ENCODE measurements at places on chromosomes 1 and 21.

DNA sequence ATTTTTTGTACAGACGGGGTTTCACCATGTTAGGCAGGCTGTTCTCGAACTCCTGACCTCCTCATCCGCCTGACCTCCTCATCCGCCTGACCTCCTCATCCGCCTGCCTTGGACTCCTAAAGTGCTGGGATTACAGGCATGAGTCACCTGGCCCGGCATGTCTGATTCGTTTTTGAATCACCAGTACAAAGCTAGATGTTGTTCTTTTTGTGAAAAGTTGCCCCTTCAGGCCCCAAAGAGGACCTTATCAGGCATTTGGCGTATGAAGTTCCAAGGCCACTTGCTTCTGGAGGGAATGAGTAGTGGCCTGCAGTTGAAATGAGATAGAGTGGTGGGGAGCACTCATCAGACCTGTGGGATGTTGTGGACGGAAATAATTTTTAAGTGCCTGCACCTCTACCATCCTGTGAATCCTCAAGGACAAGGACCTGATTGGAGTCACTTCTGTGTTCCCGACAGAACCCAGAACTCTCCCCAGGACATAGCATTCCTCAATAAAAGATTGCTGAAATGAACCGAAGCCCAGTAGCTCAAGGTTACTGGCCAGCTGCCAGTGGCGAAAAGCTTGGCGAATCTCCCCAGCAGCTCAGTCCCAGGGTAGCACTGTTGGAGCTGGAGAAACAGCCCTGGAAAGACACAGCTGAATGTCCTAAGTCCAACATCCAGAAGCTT lies 50.1 kb downstream of the NDUFS5 start:
- peak; percentile 67 for DNase-seq

DNA sequence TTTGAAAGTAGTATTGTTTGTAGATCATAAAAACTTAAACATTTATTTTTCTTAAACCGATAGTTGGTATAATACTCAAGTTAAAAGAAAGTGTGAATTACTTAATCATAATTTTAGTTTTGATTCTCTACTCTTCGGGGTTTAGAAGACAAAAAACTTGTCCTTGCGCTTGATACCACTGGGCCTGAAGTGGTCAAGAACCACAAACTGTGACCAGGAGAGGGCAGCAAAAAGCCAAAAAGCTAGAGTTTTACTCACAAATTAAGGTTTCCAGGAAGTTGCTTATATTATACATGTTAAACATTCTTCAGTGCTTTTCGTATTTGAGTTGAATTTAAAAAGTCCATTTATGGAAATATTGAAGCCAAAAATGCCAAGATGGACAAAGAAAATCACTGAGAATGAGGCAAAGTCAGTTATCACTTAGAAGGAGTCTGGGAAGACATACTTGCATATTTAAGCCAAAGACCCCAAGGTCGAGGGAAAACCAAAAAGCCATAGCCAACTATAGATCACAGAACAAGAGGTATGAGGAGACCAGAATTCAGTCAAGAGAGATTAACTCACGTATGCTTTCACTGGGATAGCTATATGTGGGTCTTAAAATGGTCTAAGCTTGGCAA lies 34.2 kb downstream of the EFCAB7 start:
- peak; percentile 43 for DNase-seq

- DNase-seq = peak; percentile 20
Observed at GRCh38 chr1:68725001-68725752, 228.3 kb upstream of the DEPDC1 start.

DNA sequence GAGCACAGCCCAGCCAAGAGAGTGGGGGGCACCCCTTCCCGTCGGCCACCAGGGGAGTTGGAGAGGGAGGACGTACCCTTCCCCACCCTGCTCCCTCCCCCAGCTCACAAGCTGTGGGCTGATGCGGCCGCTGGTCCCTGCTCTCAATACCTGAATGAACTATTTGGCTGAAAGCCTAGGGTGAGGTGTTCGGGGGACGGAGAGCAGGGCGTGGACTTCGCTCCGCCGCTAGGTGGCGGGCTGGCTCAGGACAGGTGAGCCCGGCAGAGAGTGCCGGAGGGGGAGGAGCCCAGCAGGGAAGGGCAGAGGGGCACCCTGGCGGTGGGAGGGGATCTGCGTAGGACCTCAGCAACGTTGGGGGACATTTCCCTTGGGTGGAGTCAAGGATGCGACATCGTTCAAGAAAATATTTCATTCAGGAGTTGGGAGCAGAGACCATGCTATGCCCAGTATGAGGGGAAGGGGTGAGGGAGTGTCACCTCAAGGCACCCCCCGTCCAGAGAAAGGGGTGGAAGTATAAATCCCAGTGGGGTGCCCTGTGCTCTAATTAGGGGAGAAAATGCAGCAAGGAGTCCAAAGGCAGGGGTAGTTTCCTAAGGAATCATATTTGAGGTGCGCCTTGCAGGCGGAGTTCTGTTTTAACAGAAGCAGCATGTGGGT lies 12.0 kb upstream of the RHBG start:
- DNase-seq = peak; percentile 33

DNA sequence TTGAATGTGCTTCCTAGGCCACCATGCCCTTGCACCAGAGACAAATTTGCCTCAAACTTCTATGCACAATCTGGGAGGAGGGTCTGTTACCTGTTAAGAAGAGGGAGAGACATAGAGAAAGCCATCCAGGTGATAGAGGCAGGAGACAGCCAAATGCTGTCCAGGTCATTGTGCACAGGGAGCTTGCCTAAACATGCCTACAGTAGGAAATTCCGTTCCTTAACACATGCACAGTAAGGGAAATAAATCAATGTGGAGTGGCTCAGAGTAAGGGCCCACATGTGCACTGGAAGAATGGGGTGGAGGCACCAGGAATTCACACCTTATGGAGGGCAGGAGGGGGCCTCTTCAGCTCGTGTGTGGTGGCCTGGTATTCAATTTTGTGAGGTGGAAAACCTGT lies 19.5 kb upstream of the CREG1 start:
- no peak for DNase-seq

DNA sequence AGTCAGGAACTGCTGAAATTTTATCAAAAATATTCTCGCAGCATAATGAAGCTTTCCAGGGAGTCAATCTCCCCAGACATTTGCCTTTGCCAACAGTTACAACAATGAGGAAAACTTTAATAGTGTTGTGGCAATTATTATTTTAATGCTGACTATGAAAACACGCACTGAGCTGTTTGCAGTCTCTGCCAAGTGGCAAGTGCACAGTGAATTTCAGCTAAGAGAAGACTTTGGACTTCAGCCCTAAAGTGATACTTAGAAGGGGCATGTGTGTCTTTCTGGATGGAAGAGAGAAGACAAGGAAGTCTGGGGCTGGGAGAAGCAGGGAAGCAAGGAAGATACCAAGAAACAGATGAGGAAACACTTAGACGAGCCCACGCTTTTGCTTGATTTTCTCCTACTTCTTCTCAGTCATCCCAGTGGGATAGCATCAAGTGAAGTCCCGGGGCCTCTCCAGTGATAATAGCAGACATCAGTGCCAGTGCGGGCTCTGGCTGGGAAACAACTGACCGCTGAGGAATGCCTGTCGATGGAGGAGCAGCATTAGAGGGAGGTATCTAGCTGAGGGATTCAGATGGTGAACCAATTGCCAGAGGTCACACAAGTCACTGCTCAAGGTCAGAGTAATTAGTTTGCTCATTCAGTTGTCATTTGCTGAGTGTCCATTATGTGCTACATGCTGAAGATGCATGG lies 196.3 kb downstream of the TTLL7 start:
- no peak for DNase-seq

- no peak for DNase-seq
Observed at GRCh38 chr1:25443030-25443699, 12.5 kb downstream of the MACO1 start.

DNA sequence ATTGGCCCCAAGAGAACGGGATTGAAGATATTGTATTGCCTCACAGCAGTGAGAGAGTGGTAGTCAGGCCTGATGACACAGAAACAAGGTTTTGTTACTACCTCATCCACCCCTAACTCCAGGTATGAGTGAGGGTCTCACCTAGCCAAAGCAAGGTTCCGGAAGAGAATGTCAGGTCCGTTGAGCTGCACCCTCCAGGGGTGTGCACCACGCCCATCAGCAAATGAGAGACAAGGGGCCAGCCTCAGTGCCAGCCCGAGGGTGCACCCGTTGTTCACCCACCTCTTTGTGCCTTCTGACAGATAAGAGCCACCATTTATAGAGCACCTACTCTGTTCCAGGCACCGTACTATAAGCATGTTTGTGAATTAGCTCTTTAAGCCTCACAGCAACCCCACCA lies 121.9 kb upstream of the IPO9 start:
- DNase-seq = no peak

GRCh38 chr1:218376722-218377121 lies 31.6 kb downstream of the TGFB2 start:
- DNase-seq = peak; percentile 68

DNA sequence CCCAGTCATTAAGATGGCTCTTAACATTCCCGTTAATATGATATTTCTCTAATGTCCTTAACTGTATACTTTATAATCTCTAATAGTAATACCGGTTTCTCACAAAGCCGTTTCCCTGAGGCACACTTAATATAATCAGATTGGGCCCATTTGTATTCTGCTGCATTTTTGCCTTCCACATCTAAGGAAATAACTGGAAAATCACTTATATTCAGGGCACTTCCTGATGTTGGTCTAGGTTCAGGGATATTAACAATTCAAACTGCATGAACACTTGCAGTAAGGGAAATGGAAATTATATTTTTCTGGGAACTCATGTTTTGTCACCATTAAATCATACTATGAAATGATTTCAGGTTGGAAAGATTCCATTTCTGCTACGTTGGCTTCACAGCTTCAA lies 119.8 kb downstream of the TPR start:
- DNase-seq = no peak

GRCh38 chr1:24641646-24642151 lies 1.4 kb upstream of the SRRM1 start:
- DNase-seq = no peak

DNA sequence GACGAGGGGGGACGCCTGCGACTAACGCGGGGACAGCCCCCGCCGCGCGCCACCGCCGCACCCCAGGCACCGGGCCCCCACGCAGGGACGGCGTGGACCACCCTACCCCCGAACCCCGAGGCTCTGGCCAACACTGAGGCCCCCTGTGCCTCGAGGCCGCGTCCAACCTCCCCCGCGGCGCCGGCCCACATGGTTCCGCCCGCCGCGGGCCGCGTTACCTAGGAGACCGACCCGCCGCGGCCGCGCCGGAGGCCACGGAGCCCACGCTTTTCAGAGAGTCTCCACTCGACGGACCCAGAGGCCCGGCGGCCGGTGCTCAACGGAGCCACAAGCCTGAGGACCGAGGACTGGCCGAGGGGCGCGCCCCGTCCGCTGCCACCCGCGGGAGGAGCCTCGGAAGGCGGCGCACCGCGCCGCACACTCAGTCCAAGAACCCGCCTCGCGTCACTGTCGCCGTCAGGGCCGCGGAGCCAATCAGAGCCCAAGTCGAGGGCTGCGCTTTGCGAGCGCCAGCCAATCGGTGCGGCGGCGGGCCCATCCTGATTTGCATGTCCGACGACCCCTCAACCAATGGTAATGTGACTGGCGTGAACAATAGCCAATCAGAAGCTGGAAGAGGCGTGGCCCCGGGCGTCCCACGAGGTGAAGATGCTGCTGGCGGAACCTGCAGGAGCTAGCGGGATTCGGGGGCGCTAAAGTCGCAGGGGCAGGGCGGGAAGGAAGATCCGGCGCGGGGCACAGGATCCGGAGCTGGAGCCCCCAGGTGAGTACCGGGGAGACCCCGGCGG lies at the start of gene NPHP4:
NPHP4 (minus strand) TSS at position 400 of the 788 bp plus-strand sequence. CDS start 6,136 bp downstream, outside the sequence.
- peak; percentile 99 for DNase-seq

GRCh38 chr1:1665815-1666251 lies 7.0 kb upstream of the CDK11B start:
- no peak for DNase-seq

DNA sequence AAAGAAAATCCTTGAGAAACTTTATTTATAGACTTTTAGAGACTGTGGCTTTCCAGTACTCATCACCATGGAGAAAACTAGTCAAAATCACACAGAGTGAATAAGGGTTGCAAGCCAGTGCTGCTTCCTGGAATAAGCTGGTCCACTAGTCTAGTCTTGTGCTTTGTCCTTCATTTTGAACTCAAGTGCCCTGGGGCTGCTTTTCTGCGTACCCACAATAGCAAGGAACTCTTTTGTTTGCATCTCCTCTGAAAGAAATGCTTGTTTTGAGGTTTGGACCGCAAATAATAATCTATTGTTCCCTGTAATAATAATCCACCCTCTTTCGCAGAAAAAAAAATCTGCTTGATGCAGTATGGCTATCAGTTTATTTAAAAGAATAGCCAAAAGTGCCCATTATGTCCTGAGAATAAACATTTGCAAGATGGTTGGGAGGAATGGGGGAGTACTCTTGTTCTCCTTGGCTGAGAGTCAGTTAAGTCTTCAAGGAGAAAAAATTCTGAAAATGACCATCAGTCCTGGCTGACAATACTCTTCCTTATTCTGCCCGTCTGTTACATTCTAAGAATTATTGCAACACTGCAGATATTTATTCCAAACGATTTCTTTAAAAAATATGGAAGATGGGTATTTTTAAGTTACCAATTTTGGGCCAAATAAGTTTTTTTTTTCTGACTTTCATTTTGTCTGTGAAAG lies 41.9 kb downstream of the MPZL1 start:
- peak; percentile 25 for DNase-seq

GRCh38 chr1:10217748-10218441 lies 7.5 kb downstream of the KIF1B start:
- DNase-seq = peak; percentile 86

- no peak for DNase-seq
Observed at GRCh38 chr21:25462517-25462971, 144.7 kb downstream of the MRPL39 start.

DNA sequence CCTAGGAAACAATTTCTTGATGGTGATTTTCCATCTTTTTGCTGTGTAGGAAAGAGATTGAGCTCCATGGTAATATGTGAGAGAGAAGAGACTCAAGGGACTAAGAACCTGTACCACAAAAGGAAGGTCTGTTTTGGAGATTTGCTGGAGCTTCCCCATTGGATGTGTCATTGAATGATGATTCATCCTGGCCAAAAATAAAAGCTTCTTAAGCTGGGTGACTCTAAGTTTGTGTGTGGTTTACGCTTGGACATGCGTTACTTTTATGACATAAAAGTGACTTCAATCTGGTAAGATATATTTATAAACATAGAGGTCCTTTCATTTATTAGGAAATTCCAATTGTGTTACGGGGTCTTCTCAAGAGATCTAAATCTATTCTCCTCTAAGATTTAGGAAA lies 17.4 kb upstream of the IL19 start:
- DNase-seq = peak; percentile 85

- no peak for DNase-seq
Observed at GRCh38 chr1:39680751-39681150, 8.8 kb upstream of the NT5C1A start.

DNA sequence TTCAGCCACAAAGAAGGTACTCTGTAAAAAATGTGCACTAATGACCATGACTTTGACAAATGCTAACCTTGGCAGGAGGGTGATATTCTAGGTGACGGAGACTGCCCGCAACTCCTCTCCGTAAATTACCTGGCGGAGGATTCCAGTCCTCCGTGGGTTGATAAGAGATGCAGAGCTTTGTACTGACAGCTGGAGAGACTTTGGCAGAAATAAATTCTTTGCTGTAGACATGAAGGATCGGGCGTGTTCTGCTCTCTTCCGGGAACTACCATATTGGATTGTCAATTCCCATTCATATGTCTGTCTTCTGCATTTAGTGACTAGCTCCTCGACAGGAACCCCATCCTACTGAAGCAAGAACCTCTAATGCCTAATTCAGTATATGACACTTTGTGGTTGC lies 158.3 kb upstream of the KAZN start:
- DNase-seq = no peak

- peak; percentile 6 for DNase-seq
Observed at GRCh38 chr1:197235355-197235754, 32.7 kb upstream of the CRB1 start.

Data from M059J (cell line).